ENCODE measurements at places on chromosomes 7 and 10. TPM values are rescaled to one million over a fixed set of nuclear protein-coding genes. Genes with fewer than 3 reads are reported as not detected.

- ATAC-seq: no peak
Observed at GRCh38 chr10:65846541-65846940, 1079.3 kb upstream of the LRRTM3 start.

GRCh38 chr10:61559615-61560014, 103.1 kb upstream of the CABCOCO1 start:
- ATAC-seq: no peak

GRCh38 chr7:94620703-94621118, 35.2 kb downstream of the SGCE start:
- peak; percentile 100 for ATAC-seq

Gene DNAH11
- 2.7 TPM for total RNA-seq

Gene CDNF
- total RNA-seq: 1.7 TPM

Gene SEC31B
- 3.9 TPM for total RNA-seq

Gene TMEM140
- 9.9 TPM for total RNA-seq

Gene NPFFR1
- 0.19 TPM for total RNA-seq

Gene PPP1R17
- 17.6 TPM for total RNA-seq
